ENCODE measurements at places on chromosomes 2 and 18. TPM values are rescaled to one million over a fixed set of nuclear protein-coding genes. Genes with fewer than 3 reads are reported as not detected.

The ZNF532 gene
- total RNA-seq: 77.1 TPM

The G6PC2 gene
- total RNA-seq: not detected

The ICOS gene
- 1.7 TPM for total RNA-seq

The RAD51AP2 gene
- 0.25 TPM for total RNA-seq

The C2orf81 gene
- total RNA-seq: 2.7 TPM

The CDKL4 gene
- 2.7 TPM for total RNA-seq

The PFN4 gene
- not detected for total RNA-seq

The RNU2-63P gene
- not detected for total RNA-seq

DNA sequence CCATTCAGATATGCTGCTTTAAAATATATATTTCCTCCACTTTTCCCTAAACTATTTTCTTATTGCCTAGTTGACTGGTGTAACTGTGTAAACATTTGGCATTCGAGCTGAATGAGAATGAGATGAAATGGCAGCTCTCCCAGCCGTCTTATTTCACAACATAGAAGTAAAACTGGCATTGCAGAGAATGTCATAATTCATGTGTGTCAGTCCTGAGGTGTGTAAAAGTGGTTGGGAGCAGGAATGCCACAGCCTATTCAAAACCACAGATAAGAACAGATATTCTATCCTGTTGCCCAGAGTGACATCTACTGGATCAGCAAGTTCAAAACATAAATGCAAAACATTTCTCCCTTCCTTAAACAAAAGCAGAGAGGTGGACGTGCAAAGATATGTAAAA, 565.5 kb upstream of the CHAC2 start:
- no peak for DNase-seq
- H3K4me3 ChIP-seq: no peak overlapping the region
- no peaks in the 10 kb centered on the region for H3K4me1 ChIP-seq
- H3K36me3 ChIP-seq: no peaks in the 10 kb centered on the region
- H3K27me3 ChIP-seq: no peaks in the 10 kb centered on the region

GRCh38 chr2:212723226-212723625, 184.6 kb upstream of the ERBB4 start:
- H3K4me1 ChIP-seq: no peaks in the 10 kb centered on the region
- no peaks in the 10 kb centered on the region for H3K36me3 ChIP-seq
- no peak overlapping the region for H3K27ac ChIP-seq
- no peak for DNase-seq
- H3K4me3 ChIP-seq: no peak overlapping the region
- H3K27me3 ChIP-seq: no peaks in the 10 kb centered on the region

DNA sequence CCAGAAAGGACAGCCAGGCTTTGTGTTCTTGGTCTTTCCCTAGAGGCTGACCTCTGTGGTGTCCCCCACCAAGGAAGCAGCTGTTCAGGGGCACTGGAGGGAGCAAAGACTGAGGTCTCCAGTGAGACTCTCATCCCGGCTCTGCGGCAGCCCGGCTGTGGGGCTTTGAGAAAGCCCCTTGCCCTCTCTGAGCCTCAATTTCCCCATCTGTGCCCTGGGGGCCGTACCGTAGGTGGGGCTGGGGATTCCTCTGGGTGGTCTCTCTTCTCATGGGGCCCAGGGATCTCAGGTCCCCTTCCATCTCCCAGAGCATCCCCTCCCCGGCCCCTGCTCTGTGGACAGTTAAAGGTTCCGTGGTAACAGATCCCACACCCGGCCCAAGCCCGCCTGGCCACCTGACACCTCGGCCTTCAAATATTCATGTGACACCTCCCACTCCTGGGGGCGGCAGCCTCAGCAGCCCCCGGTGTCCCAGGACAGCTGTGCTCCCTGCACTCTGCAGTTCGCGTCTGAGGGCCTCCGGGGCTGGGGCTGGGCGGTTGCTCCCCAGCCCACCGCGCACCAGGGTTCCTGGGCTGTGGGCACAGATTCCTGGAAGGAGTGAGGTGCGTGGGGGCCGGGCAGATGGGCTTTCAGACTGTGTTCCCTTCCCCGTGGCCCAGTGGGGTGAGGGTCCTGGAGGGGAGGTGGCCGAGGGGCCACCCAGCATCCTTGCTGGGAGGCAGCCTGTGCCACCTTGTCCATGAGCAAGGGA, 15.1 kb upstream of the KLHL30 start:
- no peak overlapping the region for H3K27ac ChIP-seq
- no peak overlapping the region for H3K4me3 ChIP-seq
- peaks cover 6% of the 10 kb centered on the region for H3K4me1 ChIP-seq
- H3K36me3 ChIP-seq: no peaks in the 10 kb centered on the region
- no peak for DNase-seq
- H3K27me3 ChIP-seq: no peaks in the 10 kb centered on the region

GRCh38 chr2:168545439-168546082, 89.5 kb downstream of the CERS6 start:
- DNase-seq: no peak
- no peaks in the 10 kb centered on the region for H3K27me3 ChIP-seq
- H3K4me3 ChIP-seq: no peak overlapping the region
- no peaks in the 10 kb centered on the region for H3K36me3 ChIP-seq
- no peaks in the 10 kb centered on the region for H3K4me1 ChIP-seq

GRCh38 chr18:2893676-2894075, 46.9 kb downstream of the EMILIN2 start:
- H3K27me3 ChIP-seq: no peaks in the 10 kb centered on the region
- no peaks in the 10 kb centered on the region for H3K36me3 ChIP-seq
- peaks cover 10% of the 10 kb centered on the region for H3K4me1 ChIP-seq
- no peak overlapping the region for H3K4me3 ChIP-seq

DNA sequence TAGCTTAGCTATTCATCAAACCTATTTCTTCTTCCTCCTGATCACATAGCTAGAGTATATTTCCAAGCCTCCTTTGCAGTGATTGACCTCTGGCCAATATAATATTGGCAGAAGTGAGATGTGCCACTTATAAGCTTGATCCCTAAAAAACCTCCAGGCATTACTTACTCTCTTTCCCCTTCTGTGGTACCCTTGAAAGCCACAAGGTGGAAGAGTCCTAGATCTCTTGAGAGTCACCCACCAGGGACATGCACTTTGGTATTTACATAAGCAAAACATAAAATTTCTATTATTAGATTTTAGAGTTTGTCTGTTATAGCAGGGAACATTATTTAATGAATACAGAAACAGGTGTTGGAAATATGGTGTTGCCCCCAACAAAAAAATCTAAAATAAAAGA, 112.0 kb downstream of the EXOC6B start:
- H3K27me3 ChIP-seq: no peaks in the 10 kb centered on the region
- no peak overlapping the region for H3K27ac ChIP-seq
- peaks cover 6% of the 10 kb centered on the region for H3K4me1 ChIP-seq
- H3K4me3 ChIP-seq: no peak overlapping the region
- H3K36me3 ChIP-seq: no peaks in the 10 kb centered on the region
- DNase-seq: no peak

DNA sequence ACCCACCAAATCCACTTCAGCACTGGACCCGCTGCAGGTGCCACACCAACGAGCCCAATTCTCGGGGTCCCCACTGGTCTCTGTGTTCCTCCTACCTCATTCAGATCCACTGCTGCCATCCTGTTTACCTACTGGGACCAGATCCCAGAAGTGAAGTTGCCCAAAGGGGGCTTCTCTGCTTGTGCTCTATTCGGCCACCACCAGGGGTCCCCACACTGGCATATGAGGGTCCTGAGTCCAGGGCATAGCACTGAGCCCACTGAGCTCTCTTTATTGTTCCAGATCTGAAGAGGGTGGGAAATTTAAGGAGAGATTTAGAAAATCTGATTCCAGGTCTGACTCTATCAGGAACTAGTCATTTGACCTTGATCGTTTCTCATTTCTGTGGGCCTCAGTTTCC, 2.4 kb downstream of the GPR45 start:
- no peak overlapping the region for H3K4me3 ChIP-seq
- no peaks in the 10 kb centered on the region for H3K27me3 ChIP-seq
- no peaks in the 10 kb centered on the region for H3K36me3 ChIP-seq
- no peak for DNase-seq

DNA sequence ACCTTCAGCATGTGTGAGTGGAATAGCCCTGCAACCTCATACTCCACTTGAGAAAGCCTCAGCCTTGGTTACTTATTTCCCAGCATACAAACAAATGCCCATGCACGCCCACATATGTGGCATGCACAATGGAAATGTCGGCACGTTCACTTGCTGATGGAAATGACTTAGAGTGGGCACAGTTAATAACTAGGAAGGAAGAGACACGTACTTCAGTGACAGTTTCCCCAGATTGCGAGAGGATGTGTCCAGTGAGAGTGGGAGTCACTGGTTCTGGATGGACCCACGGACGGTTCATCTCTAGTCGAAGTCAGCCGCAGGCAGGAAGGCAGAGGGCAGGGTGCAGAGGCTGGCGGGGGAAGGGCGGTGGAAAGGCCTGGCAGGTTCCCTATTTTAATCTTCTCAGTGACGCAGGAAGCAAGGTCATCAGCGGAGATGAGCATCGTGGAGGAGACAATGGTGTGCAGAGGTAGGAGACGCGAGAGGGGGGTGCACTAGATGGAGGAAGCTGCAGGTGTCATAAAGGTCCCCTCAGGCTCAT, 350.7 kb upstream of the MYT1L start:
- H3K4me3 ChIP-seq: no peak overlapping the region
- no peaks in the 10 kb centered on the region for H3K36me3 ChIP-seq

DNA sequence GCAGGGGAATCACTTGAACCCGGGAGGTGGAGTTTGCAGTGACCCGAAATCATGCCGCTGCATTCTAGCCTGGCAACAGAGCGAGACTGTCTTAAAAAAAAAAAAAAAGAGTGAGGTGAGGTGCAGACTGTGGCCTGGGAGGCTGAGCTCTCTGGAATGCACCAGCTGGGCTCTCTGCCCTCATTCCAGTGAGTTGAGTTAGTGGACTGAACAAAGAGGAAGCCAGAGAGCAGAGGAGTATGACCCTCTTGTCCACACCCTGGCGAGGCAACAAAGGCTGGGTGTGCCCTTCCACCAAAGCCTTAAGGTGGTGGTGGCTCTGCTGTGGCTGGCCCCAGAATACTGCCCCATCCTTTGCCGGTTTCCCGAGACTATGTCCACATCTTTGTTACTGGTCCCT, 71.3 kb upstream of the ACKR3 start:
- H3K4me1 ChIP-seq: no peaks in the 10 kb centered on the region
- no peak overlapping the region for H3K4me3 ChIP-seq
- H3K36me3 ChIP-seq: no peaks in the 10 kb centered on the region
- DNase-seq: no peak
- no peaks in the 10 kb centered on the region for H3K27me3 ChIP-seq

GRCh38 chr2:153557714-153558113, 79.2 kb upstream of the RPRM start:
- no peak overlapping the region for H3K4me3 ChIP-seq
- H3K27ac ChIP-seq: no peak overlapping the region
- no peaks in the 10 kb centered on the region for H3K27me3 ChIP-seq
- no peak for DNase-seq
- no peaks in the 10 kb centered on the region for H3K36me3 ChIP-seq

DNA sequence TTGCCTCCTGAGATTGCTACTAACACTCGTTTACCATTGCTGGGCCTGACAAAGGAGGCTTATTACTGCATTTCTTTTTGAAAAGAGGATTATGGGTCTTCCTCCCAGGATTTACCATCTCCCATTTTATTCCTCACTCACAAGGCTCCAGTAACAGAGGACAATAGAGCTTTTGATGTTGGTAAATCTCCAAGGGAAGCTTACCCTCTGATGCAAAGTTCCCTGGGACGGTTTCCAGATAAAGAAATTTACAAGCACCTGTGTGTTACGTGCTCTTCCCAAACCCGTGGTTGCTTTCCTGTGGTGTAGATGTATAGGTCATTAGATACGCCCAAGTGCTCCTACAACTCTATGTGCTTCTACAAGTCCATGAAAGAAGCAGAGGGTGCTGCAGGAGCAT, 17.1 kb downstream of the VSNL1 start:
- no peaks in the 10 kb centered on the region for H3K4me1 ChIP-seq
- H3K27ac ChIP-seq: no peak overlapping the region
- H3K4me3 ChIP-seq: no peak overlapping the region
- no peak for DNase-seq
